ENCODE measurements at places on chromosomes 16 and 17.

DNA sequence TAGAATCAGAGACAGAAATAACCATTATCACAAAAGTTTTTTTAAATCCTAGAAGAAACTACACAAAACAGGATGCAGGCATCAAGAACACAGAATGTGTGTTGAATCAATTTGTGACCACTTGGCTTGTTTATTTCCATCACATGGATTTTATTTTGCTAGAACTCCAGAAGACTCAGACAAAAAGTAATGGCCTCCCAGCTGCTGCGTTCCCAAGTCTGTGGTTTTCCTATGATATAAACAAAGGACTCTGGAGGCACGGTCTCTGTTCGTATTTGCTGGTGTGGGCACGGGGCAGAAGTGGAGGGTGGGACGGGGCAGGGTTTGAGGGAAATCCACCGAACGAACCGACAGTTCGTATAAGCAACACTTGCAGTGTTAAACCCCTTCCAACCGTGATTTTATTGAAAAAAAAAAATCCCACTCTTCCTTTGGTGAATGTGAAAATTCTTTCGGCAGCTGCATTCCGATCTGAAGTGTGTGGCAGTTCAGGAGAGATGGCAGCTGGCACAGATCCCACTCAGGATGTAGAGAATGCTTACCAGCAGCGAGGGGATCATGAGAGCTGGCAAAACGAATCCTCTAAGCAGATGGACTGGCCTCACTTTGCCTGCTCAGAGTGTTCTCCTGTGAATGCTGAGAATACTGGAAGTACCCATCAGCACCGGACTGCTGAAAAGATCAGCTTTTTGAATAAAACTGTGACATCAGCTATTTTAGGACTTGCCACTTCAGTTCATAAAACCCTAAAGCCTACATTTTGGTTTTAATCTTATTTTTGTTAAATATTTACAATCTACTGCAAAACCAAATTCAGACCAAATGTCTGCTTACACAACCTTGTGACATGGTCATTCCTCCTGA is 165.2 kb downstream of the VPS53 start:
- DNase-seq: no peak

DNA sequence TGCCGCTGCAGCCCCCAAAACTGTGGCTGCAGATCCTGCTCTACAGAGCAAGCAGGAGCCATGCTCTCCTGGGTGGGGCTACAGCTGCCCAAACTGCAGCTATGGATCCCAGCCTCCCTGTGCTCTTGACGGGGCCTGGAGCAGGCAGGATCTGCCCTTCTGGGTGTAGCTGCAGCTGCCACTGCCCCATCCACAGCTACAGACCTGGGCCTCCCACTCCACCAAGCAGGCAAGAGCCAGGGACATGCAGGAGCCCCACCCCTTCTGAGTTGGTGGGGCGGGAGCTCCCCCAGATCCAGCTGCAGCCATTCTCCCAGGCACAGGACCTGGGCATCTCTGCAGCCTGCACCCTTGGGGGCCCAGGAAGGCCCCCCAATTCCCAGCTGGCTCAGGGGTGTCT is 551.2 kb upstream of the CA10 start:
- no peak for DNase-seq

DNA sequence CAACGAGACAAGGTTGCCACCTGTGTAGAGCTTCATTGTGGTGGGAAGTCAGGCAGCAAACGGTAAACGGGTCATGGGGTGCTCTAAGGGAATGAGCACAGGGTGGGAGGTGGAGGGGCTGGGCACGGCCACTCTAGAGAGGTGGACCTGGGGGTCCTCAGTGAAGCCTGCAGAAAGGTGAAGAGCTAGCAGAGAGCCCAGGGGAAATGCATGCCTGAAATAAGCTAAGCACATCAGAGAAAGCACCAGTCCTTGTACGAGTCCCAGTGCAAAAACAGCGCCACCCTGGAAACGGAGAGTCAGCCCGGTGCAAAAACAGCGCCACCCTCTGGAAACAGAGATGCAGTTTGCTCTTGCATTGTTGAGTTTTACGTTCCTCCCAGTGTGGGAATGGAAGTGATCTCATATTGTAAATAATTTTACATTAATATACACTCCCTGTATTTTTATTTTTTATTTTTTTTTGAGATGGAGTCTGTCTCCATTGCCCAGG is 65.0 kb downstream of the TBC1D16 start:
- DNase-seq: no peak

DNA sequence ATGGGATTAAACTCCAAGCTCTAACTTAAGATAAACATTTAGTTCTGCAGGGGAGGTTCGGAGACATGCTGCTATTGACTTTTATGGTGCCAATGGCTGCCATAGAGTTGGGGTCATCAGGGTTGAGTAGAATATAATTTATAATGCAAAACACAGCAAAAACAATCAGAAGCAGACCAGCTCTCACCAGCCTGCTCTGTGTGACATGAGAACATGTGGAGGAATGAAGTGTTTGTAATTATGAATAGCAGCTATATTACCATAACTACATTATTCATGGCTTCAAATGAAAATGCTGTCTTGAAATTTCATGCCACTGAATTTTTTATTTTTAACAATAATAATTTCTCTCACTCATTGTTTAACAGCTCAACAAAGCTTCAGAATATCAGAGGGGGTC is 645.6 kb upstream of the CDH8 start:
- no peak for DNase-seq

GRCh38 chr17:58531122-58531521 is 16.7 kb upstream of the MTMR4 start:
- DNase-seq: no peak

- DNase-seq: no peak
Observed at GRCh38 chr17:81210868-81211267, 11.9 kb downstream of the CEP131 start.

- DNase-seq: no peak
Observed at GRCh38 chr16:58317608-58318152, 22.9 kb upstream of the PRSS54 start.

DNA sequence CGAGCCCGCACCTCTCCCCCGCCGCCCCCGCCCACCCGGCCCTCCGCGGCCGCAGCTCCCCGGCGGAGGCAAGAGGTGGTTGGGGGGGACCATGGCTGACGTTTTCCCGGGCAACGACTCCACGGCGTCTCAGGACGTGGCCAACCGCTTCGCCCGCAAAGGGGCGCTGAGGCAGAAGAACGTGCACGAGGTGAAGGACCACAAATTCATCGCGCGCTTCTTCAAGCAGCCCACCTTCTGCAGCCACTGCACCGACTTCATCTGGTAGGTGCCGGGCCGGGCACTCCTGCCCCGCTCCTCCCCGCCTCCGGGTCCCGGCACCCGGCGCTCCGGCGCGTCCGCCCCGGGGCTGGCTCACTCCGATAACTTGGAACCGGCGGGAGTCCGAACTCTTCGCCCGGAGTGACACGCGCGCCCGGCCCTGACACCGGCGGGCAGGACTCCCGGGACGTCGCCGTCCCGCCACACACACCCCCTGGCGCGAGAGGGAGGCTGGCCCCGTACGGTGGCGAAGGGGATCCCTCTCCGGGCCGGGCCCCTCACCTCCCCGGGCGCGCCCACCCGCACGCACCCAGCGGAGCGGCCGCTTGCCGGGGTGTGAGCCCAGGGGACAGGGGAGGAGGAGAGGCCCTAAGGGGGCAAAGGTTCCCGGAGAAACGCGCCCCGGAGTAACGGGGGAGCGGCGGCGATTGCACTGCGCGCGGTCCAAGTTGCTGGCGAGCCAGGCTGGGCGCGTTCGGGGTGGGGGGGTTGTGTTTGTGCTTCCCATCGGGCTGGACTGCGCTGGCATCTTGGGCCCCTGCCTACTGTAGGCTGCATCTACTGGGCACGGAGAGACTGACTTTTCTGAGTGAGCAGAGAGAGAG is 581 bp downstream of the PRKCA start:
- no peak for DNase-seq

- no peak for DNase-seq
Observed at GRCh38 chr16:72996291-72997062, 51.5 kb downstream of the ZFHX3 start.

DNA sequence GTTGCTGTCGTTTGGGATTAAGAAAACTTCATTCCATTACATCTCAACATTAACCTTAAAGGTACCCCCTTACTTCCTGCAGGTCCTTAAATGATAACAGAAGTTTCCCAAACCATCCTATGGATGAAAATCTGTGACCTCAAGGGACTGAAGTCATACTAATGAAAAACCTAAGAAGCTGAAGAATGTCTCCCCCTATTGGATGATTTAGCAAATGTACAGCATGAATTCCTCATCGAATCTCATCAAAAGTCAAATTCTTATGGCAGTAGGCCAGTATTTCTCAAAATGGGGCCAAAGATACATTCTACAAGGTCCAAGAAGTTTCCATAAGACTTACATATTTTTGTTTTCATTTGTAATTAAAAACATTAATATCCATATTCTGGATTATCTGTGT is 13.5 kb downstream of the SCO1 start:
- no peak for DNase-seq

DNA sequence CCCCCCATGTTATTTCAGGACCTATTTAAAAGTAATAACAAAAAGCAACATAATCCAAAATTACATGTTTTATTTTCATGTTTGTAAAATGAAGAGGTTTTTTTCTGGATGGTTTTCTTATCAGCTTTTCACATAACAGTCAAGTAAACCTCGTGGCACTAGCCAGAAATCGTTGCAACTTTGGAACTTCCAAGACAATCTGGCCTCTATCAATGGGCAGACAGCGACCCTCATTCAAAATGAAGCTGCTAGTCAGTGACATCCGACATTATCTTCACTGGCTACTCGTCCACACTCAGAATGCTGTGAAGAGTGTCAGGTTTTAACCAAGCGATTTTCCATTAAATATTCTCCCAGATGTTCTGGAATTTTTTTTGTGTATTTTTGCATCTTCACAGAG is 22.7 kb downstream of the ZNF652 start:
- DNase-seq: no peak

GRCh38 chr16:28010671-28011070 is 52.8 kb downstream of the GSG1L start:
- no peak for DNase-seq

DNA sequence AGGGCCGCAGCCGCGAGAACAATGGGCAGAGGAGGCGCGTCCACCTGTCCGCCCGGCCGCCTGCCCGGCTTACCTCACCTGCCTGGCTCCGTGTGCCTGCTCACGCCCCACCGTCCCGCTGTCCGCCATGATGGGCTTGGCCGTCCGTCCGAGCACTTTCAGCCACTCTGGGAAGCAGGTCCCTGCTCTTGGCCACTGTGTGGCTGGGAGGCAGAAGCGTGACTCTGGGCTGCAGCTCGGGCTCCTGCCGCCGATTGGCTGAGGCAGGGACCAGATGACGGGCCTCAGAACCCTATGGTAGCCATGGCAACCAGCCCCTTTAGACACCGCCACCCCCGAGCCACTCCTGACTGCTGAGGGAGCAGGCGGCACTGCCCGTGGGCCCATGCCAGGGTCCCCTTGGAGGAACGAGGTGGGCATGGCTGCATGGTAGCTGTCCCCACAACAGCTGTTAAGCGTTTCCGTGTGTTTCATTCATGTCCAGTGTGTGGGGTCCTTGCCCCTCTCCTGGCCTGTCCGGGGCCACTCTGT is 8.9 kb upstream of the AXIN1 start:
- DNase-seq: no peak

Measured in brain pericyte (primary cell).